ENCODE measurements at places on chromosomes 6 and 20. TPM values are rescaled to one million over a fixed set of nuclear protein-coding genes. Genes with fewer than 3 reads are reported as not detected.

The C4A gene
- total RNA-seq = 210 TPM

- DNase-seq = peak; percentile 69
Observed at GRCh38 chr6:131807644-131808459, at the start of gene ENPP1. TSS of gene ENPP1 (plus strand) at chr6:131808020. CDS start at chr6:131808036, 16 bp downstream.

DNA sequence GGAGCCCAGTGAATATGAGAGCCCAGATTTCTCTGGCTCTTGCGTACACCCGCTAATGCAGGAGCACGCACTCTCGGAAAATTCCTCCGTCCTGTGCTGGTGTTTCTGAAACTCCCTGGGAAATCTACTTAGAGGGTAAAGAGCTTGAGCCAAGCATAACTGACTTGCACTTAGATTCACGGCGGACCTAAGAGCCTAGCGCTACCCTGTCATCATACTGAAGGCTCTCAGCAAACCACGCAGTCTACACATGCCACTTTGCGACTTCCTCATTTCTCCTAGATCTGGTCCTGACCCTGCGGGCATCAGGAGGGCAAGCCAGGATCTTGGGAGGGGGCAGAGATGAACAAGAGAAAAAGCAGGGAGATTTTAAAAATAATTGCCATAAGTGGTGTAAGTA lies 324.7 kb downstream of the CD83 start:
- no peak for DNase-seq

DNA sequence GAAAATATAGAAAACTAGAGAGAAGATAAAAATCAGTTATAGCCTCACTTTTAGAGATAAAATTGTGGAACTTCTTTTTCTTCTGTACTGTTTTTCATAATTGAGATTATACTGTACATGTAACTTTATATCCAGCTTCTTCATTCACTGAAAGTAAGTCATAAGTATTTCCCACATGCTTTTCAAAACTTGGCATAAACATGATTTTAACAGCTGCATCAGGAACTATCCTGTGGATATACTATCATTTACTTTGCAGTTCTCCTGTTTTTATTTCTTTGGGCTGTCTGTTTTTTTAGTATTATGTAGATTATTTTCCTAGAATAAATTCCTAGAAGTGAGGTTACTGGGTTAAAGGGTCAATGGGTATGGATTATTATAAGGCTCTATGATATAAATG lies 14.8 kb downstream of the DSTN start:
- DNase-seq = no peak

- DNase-seq = no peak
Observed at GRCh38 chr6:91081452-91082067, 494.7 kb upstream of the MAP3K7 start.

The ZNF391 gene
- total RNA-seq = 2.4 TPM

GRCh38 chr6:169858935-169859351 lies 107.5 kb downstream of the ERMARD start:
- no peak for DNase-seq

The NRM gene
- 13.8 TPM for total RNA-seq

DNA sequence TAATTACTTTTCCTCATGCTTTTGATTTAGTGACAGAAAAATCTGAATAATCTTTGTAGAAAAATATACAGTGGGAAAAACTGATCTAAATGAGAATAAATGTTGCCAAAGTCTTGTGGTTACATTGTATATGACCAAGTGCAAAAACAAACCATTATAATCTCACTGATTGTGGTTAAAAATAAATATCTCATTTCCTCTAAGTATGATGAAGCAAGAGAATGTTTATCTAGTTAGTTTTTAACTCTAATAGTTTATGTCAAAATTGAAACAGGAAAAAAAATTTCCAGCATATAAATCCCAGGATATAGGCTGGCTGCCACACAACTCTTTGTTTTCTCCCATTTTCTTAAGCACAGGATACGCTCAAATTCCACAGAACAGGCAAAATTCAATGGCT lies 392.7 kb upstream of the ID4 start:
- DNase-seq = no peak

GRCh38 chr20:48919336-48919881 lies 2.1 kb upstream of the ARFGEF2 start:
- DNase-seq = no peak

The UBE2C gene
- 9.4 TPM for total RNA-seq

DNA sequence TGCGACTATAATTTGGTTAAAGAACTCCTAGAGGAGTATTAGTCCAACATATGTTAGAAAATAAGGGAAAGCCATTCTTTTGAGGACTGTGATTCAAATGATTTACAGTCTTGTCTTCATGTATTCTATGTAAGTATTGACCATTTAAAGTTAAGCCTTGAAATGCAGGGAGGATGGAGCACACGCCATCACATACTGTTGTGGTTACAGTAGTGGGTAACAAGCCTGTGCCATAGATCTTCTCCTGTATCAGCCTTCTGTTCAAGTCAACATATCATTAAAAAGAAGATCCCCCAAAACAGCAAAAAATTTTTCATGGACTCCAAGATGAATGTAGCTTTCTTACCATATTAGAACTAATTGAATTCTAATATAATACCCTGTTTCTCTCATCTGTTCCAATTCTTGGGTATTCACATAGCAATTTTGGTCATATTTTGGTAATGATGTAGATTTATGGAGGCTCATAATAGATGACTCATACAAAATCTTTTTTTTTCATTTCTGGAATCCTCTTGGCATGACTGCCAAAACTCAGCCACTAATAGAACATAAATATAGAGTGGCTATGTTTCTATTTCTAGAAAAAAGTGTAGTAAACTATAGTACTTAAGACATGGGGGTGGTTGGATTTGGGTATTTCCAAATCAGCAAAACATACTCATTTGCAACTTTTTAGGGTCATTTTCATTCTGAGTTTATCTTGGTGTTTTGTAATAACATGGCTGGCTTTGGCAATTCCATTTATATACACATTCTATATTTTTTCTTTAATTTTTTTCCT lies 413.5 kb downstream of the BCKDHB start:
- no peak for DNase-seq

- DNase-seq = no peak
Observed at GRCh38 chr6:111468329-111469012, 14.5 kb downstream of the REV3L start.

GRCh38 chr20:36786246-36786645 lies 12.7 kb upstream of the DSN1 start:
- DNase-seq = no peak

The RNF182 gene
- total RNA-seq = not detected

The TMEM14C gene
- total RNA-seq = 22.1 TPM

The FAM83B gene
- total RNA-seq = 35.2 TPM
